ENCODE measurements at places on chromosomes 7 and 10. TPM values are rescaled to one million over a fixed set of nuclear protein-coding genes. Genes with fewer than 3 reads are reported as not detected.

The OPALIN gene
- not detected for total RNA-seq

The LEP gene
- not detected for total RNA-seq

The CD36 gene
- total RNA-seq: 0.82 TPM

The OPN4 gene
- total RNA-seq: not detected

The HOXA13 gene
- 2.7 TPM for total RNA-seq

The SPDYE1 gene
- total RNA-seq: not detected

The NME8 gene
- total RNA-seq: not detected

The PKD2L1 gene
- total RNA-seq: not detected

The SH2B2 gene
- 3.3 TPM for total RNA-seq

The ADK gene
- 50.2 TPM for total RNA-seq

The MACC1 gene
- 9.4 TPM for total RNA-seq

The GSAP gene
- 39.7 TPM for total RNA-seq

The CYP26A1 gene
- total RNA-seq: not detected

The EIF3A gene
- 204 TPM for total RNA-seq

The ITGB8 gene
- total RNA-seq: 18.5 TPM

The CFAP70 gene
- 0.32 TPM for total RNA-seq

The DNAH11 gene
- 0.40 TPM for total RNA-seq

The CISD1 gene
- 71.7 TPM for total RNA-seq

The RARRES2 gene
- total RNA-seq: not detected

The CPA1 gene
- total RNA-seq: not detected

The TAS2R41 gene
- not detected for total RNA-seq

The CALY gene
- total RNA-seq: 0.20 TPM

The GIMAP1 gene
- total RNA-seq: not detected

The MSMB gene
- total RNA-seq: not detected

The GPR15LG gene
- not detected for total RNA-seq

The ASB10 gene
- not detected for total RNA-seq

The TFR2 gene
- 1.4 TPM for total RNA-seq

The CAMK2B gene
- total RNA-seq: 0.15 TPM

The TMEM213 gene
- total RNA-seq: not detected

The ANXA8L1 gene
- not detected for total RNA-seq

The NEBL gene
- total RNA-seq: 13.0 TPM

The SUN3 gene
- not detected for total RNA-seq

Data from NCI-H460 (cell line).